A549 treated with Hydrocortisone at 1 μM for 4 hours (cell line): ENCODE measurements at places on chromosomes 7 and 10. TPM values are rescaled to one million over a fixed set of nuclear protein-coding genes. Genes with fewer than 3 reads are reported as not detected.

The NRG3 gene
- not detected in 5 replicates for total RNA-seq

The CNNM1 gene
- total RNA-seq = 21.9 to 28.6 TPM (median 26.2 TPM) in 5 replicates

The SDK1 gene
- 0.37 to 0.61 TPM (median 0.45 TPM) in 5 replicates for total RNA-seq

The ZNF425 gene
- 1.1 to 1.7 TPM (median 1.4 TPM) in 5 replicates for total RNA-seq

The COL28A1 gene
- total RNA-seq = 0.43 to 0.97 TPM (median 0.67 TPM) in 5 replicates
